ENCODE measurements at places on chromosomes 6 and 20.

- no peak for DNase-seq
Observed at GRCh38 chr6:151436300-151436699, 15.6 kb downstream of the RMND1 start.

DNA sequence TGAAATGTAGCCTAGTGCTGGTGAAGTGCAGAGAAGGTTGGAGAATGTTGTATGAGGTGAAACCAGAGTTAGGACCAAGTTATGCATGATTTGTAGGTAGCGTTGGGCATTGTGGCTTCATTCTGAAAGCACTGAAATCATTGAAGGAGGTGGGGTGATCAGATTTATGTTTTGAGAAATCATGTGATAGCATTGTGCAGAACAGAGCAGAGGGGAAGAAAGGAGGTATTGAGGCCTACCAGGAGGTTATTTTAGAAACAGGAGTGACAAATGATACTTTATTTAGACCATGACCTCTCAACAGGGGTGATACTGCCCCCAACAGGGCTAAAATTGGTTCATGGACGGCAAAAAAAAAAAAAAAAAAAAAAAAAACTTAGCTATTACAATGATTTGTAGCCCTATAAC is 15.6 kb upstream of the HMGN3 start:
- DNase-seq = no peak

- DNase-seq = no peak
Observed at GRCh38 chr6:128569732-128570679, 49.6 kb upstream of the PTPRK start.

GRCh38 chr20:46872328-46873211 is 22.1 kb upstream of the EYA2 start:
- DNase-seq = no peak

DNA sequence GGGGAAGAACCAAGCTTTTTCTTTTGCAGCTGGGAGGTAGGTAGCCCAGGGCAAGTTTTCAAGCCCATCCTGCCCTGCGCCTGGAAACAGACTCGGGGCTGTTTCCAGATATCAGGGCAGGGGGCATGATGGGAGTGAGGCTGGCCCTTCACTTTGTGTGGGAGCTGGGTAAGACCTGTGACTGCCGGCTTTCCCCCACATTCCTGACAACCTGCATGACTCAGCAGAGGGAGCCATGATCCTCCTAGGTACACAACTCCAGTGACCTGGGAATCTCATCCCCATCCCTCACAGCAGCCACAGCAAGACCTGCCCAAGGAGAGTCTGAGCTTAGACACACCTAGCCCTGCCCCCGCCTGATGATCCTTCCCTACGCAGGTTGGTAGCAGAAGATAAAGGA is 280.8 kb downstream of the SOX4 start:
- no peak for DNase-seq

- no peak for DNase-seq
Observed at GRCh38 chr20:52847029-52847660, 125.0 kb upstream of the TSHZ2 start.

GRCh38 chr6:36682328-36683144 is 4.0 kb downstream of the CDKN1A start:
- peak; percentile 39 for DNase-seq

DNA sequence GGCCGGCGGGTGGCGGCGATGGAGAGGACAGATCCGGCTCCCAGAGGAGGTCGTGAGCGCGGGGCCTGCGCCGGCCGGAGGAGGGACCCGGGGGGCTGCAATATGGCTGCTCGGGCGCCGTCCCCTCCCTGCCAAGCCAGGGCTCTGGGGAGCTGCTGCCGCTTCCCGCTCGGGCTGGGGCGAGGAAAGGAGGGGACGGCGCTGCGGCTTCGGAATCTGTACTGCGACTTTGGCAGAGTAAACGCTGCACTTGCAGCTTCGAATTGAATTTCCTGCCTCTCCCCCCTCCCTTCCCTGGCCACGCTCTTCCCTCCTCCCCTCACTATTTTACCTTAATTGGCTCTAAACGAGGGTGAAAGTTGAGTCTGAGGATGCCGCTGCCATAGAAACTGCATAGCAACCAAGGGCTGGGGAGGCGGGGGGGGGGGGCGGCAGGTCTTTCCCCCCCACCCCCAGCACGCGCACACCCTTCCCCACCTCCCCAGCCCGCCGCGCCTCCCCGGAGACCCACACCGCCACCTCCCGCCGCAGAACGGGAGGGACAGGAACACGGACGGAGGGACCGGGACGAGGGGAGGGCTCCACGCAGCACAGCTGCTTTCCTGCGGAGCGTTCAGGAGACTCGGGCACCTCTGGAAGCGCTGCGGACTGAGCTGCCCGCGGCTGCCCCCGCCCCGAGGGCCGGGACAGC is 93.9 kb downstream of the RNASET2 start:
- peak; percentile 29 for DNase-seq

DNA sequence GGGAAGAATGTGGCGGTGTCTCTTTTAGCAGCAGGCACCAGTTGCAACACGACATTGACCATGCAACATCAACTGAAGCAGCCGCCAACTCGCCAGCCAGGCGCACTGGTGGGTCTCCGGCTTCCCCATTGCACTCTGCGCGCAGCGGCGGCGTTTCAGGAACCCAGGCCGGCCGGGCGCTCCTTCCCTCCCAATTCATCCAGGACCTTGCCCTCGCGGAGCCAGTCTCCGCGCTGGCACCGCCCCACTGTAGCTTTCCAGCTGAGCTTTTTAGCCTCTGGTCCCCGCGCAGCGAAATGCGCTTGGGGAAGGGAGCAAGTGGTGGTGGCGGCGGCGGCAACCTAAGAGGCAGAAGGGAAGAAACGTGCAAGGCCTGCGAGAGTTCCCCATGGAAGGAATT is 297.9 kb upstream of the RIMS1 start:
- no peak for DNase-seq

GRCh38 chr20:44079291-44079690 is 107.7 kb downstream of the JPH2 start:
- no peak for DNase-seq

DNA sequence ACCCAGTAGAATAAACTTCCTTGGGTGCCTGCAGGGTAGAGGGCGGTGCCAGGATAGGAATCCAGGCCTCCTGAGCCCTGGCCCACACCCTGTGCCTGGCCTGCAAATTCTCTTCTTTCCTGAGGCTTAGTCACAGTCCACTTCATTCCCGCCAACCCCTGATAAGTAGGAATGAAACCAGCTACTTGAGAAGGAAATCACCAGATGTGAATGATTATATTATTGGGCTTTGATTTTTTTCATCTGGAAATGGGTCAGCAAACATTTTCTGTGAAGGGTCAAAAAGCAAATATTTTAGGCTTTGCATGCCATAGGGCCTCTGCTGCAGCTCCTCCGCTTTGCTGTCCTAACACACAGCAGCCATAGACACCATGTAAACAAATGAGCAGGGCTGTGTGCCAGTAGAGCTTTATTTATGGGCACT is 50.2 kb downstream of the STK35 start:
- no peak for DNase-seq

DNA sequence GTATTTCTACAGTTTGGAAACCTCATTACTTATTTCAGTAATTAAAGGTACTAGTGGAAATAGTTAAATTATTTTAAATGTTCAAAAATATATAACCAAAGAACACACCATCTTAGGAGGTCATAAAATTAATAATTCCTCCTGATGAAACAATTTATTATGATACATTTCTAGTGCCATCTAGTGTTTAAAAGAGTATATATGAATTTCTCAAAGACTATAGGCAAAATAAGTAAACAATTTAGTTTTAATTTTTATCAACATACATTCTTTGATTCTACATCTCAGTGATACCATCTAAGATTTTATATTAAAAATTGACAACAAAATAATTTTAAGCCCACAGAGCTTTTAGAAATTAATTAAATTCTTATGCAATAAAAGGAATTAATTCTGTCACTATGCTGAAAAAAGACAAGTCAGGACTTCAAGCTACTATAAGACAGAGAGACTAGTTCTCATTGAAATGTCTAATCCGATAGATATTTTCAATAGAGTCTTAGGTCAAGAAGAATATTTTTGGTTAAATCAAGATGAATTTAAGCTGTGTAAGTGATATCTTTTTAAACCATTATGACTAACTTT is 107.8 kb upstream of the RNF217 start:
- no peak for DNase-seq

DNA sequence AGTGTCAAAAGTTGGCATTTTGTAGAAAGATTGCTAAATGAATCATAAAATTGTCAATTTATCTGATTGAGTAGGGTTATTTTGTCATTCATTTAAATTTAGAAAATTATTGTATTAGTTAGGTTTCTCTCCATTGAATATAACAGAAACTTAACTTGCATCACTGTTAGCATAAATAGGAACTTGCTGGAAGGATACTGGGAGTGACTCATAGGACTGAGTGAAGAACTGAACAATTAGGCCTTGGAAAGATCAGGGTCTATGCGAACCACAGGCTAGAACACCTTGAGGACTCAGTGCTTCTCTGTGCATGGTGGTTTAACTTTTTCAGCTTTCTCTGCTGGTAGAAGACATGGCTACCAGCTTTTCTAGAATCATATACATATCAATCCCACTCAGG is 67.7 kb upstream of the IFNGR1 start:
- no peak for DNase-seq

DNA sequence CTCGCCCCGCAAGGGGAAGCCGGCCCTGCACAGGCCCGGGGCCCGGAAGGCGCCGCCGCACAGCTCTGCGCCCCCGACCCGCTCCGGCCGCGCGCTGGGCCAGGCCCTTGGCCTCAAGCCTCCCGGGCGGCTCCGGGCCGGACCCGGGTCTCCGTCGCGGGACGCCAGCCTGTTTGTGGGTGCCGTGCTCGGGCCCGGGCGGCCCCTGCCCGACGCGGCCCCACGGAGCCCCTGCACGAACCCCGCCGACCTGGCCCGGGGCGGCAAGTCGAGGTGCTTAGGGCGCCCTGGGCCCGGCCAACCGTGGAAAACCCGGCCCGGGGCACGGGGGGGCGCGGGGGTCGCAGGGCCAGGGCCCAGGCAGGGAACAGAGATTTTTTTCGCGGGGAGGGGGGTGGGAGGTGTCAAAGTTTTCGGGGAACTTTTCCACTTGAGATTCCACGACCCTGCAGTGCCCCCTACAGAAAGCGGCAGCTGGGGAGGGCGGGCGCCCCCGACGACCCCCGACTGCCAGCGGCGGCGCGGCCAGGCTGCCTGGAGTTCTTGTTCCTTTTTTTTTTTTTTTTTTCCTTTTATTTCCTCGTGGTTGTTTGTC is 805 bp upstream of the STX16 start:
- DNase-seq = no peak

- DNase-seq = no peak
Observed at GRCh38 chr6:161694995-161695394, 421.1 kb upstream of the AGPAT4 start.

DNA sequence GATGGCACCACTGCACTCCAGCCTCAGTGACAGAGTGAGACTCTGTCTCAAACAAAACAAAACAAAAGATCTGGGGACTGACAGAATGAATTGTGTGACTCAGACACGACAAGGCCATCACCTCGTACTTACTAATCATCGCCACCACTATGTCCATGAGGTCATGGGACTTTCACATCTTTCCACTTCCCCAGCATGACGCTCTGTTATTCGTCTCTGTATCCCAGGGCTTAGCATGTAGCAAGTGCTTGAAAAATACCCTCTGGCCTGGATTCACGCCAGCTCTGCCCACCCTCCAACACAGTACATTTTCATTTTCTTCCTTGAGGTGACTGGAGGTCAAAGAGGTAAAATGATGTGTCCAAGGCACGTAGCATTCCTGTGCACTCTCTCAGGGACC is 27.8 kb downstream of the FGD2 start:
- DNase-seq = no peak

DNA sequence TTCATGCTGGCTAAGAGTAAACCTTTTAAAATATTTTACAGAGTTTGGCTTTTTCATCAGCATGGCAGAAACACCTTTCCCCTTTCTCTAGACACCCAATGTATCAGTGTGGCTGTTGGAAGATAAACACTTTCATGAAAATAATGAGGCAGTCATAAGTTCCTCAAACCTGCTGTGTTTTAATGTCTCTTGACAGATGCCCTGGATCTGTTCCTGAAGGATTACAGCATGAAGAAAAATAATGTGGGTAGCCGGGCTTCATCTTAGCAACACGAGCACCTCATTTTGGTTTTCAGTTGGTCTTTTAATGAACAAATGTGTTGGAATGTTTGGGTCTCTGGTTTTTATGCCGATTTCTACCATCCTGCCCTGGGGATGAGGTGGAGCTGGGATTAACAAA is 45.5 kb upstream of the UNC93A start:
- no peak for DNase-seq

Measured in activated T-cell treated with anti-CD3 and anti-CD28 coated beads for 1 hour (primary cell).